ENCODE measurements at places on chromosomes 13 and 19.
A peak's percentile ranks its signal among the peaks of the same experiment; 100 is the strongest.

DNA sequence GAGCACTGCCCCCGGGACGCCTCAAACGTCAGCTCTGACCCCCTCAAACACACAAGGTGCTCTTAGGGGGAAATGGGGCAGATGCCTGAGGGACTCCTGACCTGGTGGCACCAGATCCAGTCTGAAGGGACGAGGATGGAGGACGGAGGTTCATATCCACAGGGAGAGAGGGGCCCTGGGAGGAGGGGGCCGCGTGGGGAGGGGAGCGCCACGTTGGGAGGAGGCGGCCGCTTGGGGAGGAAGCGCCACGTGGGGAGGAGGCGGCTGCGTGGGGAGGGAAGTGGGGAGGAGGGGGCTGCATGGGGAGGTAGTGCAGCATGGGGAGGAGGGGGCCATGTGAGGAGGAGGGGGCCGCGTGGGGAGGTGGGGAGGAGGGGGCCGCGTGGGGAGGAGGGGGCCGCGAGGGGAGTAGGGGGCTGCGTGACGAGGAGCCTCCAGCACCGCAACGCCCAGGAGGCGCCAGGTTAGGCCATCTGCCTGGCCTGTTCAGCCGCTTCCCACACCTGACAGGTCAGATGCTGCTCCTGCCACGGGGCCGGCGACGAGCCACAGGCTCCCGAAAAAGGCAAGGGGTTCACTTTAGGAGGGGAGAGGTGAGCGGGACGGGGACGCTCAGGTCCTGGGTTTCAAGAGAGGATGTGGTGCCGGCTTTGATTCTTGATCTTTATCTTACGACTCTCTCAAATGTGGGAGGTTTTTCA is 36.7 kb upstream of the C13orf46 start:
- DNase-seq = no peak

DNA sequence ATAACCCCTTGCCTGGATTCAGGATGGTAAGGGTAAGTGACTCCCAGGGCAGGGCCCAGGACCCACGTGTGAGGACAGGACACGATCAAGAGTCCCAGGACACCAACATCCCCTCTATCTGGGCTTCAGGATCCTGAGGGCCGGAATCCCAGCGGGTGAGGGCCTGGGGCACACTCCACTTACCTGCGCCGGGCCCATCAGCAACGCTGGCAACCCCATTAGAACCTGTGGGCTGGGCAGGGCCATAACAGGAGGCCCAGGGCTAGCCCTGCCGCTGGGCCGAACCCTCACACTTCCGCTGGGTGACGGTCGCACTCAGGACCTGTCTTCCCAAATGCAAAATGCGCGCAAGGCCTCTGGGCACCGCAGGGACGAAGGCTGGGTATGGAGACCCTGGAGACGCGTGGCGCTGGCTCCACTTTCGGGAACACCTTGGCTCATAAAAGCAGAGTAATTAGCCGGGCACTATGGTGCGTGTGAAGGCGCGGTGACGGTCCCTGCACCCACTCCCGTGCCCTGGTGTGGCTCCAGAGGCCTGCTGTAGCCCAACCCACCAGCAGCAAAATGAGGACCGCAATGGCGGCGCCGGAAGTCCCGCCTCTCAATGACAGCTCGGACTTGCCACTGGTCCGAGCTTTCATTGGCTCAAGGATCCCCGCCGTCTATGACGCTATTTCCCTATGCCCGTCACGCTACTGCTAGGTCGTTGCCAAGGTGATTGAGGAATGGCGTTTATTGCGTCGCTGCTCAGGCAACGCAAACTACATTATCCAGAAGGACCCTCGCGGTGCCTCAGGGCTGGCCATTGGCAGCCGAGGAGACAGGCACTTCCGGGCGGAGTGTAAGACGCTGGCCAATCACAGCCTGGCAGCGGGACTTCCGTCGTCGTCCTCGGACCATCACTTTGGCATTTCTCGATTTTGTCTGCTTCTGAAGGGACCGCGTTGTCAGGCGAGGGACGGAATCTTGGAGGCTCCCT is at the start of gene ZNF132:
TSS of gene ZNF132 (minus strand) at position 578 of the 979 bp plus-strand sequence. CDS start at position 246, 332 bp downstream.
- peak; percentile 98 for DNase-seq

- DNase-seq = no peak
These were observed 352.4 kb upstream of the HTR2A start for GRCh38 chr13:47249266-47249665.

GRCh38 chr13:94268661-94269060 is 210.8 kb downstream of the DCT start:
- DNase-seq = no peak

GRCh38 chr13:46320406-46320805 is 66.6 kb downstream of the RUBCNL start:
- DNase-seq = no peak
